HuH-7 (cell line): ENCODE measurements at places on chromosomes 16 and 17.

GRCh38 chr17:58829172-58829637 is 73.6 kb downstream of the PPM1E start:
- DNase-seq, result peak; percentile 39

DNA sequence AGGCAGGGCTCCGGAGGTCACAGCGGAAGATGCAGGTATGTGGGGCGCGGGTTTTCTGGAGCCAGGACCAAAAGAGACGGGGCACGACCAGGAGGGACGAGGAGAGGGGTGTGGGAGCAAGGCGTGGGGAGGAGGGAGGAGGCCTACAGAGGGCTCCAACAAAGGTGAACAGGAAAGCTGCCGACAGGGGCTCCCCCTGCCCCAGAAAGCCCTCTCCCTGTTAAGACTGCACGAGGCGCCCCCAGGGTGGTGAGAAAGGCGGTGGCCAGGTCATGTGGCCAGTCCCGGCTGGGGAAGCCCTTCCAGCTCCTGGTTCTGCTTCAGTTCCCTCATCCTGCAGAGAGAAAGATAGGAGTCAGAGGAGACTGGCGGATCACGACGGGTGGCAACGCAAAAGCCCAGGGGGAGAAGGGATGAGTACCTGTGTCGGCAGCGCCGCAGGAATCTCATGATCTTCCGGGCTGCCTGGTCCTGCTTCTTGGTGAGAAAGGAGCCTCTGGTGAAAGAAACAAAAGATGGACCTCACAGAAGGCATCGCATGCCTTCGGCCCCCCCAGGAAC is 949 bp upstream of the SPAG7 start:
- DNase-seq, result no peak

DNA sequence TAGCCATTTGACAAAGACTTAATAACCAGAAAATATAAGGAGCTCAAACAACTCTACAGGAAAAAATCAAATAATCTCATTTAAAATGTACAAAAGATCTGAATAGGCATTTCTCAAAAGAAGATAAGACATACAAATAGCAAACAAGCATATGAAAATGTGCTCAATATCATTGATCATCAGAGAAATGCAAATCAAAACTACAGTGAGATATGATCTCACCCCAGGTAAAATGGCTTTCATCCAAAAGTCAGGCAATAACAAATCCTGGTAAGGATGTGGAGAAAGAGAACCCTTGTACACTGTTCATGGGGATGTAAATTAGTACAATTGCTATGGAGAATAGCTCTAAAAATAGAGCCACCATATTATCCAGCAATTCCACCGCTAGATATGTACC is 43.1 kb downstream of the HSD17B2 start:
- DNase-seq, result no peak

DNA sequence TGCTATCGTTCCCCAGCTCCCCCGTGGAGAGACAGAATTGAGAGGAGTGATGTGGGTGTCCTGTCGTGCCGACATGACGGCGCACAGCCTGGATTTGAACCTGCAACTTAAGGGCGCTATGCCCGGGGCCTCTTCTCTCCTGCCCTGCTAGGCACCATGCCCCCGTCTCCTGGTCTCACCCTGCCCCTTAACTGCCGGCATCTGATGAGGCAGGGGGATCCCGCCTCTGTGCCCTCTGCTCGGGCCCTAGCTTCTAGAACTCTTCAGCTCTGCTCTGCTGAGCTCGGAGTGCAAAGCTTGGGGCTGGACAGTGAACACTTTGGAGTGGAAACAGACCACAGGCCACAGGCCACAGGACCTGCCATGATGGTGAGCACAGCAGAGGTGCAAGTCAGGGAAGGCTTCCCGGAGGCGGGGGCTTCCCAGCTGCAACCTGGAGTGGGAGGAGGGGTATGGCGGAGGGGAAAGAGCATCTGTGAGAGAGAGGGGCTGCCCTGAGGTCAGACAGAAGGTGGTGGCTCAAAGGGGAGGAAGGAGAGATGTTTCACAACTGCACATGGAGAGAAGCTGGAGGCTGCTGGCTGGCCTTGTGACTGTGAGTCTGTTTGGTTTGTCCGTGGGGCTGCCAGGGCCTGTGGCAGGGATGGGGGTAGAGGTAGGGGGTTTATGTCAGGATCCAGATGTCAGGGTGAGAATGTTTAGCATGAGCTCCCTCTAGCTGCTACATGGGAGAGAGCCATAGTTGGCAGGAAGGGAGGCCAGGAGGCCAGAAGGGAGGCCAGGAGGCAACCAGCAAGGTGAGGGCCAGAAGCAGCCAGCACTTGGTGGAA is 107.8 kb downstream of the CRLF3 start:
- no peak for DNase-seq

GRCh38 chr16:66512272-66513110 is 37.4 kb downstream of the TK2 start:
- no peak for DNase-seq

- DNase-seq, result peak; percentile 35
These were observed 14.3 kb upstream of the DYNLRB2 start for GRCh38 chr16:80526418-80527061.

DNA sequence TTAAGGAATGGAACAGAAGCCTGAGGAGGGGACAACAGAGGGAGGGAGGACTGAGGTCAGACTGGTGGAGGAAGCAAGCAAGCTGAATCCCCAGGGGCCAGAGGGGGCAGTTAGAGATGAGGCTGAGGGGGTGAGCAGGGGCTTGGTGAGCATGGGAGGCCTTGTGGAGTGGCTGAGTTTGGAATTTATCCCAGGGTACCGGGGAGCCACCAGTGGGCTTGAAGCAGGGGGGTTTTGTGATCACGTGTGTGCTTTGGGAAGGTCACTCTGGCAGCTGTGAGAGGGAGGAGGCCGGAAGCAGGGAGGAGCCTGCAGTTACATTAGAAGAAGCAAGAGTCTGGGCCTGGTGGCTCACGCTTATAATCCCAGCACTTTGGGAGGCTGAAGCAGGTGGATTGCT is 9.8 kb upstream of the CTCF start:
- DNase-seq, result no peak

GRCh38 chr17:2995886-2996809 is 67.3 kb downstream of the OR1D5 start:
- DNase-seq, result no peak

DNA sequence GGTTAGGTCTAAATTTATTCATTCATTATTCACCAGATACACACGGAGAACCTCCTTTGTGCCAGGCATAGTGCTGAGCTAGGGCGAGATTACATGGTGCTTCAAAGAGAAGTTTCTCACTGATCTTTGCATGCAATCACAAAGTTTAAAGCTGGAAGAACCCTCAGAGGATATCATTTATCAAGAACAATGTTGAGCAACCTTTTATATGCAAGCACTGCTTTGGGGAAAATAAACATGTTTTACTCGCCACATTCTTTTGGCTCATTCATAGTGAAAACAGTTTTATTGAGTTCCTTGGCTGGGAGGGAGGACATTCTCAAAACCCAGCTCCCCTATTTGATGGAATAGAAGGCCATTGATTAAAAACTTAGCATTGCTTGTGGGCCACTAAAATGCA is 49.8 kb upstream of the XYLT1 start:
- DNase-seq, result no peak

DNA sequence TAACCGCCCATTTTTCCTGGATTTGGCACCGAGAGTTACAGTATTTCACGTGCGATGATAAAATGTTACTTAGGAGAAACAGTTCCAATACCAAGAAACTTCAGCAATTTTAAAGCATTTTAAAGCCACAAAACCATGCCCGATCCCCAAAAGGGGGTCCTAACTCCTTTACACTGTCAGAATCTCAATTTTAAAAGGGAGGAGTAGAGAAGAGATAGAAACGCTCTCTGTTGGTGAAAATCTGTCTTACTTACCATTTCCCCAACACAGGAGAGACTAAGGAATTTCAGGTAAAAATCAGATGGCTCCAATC is 526 bp upstream of the RNASEK start:
- DNase-seq, result no peak

DNA sequence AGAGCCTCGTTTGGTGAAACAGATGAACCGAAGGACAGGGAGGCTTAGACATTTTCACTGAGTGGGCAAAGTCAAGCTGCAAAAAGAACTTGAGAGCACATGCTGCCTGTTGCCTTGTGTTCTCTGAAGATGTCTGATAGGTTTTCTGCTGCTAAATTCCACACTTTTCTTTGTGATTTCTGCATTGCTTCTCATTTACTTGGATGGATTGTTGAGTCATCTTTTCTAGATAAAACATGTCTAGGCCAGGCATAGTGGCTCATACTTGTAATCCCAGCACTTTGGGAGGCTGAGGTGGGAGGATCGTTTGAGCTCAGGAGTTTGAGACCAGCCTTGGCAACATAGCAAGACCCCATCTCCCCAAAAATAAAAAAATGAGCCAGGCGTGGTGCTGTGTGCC is 80.4 kb upstream of the CLEC18A start:
- DNase-seq, result no peak

DNA sequence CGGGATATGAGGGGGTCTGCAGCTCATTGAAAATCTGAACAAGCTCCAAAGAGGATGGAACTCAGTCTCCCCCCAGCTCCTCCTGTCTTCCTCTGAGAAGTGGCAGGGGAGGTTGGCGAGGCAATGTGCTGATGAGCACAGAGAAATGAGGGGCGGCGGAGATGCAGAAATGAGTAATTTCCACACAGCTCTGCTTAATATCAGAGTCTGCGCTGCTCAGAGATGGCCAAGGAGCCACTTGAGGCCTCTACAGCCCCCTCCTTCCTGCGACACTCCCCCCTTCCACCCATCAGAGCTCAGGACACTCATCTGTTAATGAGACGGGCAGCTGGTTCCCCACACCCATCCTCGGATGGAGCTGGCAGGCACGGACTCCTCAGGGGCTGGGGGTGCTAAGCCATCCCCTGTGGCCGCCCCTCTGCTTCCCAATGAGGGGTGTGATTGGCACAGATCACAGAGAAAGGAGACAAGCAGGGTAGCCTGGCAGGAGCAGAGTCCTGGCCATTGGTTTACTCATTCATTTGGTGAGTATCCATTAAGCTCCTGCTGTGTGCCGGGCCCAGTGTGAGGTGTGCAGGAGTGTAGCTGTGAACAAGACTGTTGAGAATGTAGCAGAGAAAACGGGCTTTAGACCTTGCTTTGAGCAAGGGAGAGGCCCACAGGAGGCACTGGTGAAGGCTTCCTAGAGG is 12.7 kb upstream of the CRHR1 start:
- no peak for DNase-seq

DNA sequence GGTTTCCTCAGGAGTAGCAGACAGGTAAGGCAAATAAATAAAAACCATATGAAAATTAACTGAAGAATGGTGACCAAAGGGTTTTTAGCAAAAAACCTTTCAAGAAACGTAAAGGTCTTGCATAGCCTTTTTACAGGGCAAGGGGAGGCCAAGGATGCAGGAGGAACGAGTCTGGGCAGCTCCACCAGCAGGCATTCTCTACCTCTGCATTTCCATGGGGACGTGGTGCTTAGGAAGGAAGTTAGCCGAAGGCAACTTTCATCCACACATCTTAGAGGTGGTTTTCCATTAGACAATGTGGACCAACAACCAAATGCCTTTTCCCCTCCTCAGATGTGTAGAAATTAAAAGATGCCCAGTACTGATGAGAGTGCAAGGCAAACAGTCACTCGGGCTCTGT is 20.7 kb downstream of the TOM1L2 start:
- DNase-seq, result no peak

DNA sequence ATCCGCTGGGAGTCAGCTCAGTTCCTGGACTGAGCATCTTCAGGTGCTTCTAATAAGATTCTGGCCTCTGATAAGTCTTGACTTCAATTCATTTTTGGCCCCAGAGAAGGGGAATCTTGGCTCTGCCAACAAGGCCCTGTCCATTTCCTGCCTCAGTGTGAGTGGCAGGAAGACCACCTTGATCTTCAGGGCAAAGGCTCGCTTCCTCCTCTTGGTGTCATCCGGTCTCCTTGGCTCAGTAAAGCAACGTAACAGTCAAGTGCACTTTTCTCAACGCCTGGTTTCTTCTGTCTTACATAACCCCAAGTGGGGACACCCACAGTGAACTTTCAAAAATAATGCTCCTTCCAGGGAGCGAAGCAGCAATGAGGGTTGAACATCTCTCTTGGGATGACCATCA is 169.8 kb downstream of the PRKCB start:
- DNase-seq, result no peak
